ENCODE measurements at places on chromosomes 6 and 20.

- no peak for DNase-seq
Observed at GRCh38 chr20:41380551-41381193, 14.1 kb upstream of the EMILIN3 start.

- no peak for DNase-seq
Observed at GRCh38 chr6:24228123-24228522, 102.1 kb downstream of the NRSN1 start.

DNA sequence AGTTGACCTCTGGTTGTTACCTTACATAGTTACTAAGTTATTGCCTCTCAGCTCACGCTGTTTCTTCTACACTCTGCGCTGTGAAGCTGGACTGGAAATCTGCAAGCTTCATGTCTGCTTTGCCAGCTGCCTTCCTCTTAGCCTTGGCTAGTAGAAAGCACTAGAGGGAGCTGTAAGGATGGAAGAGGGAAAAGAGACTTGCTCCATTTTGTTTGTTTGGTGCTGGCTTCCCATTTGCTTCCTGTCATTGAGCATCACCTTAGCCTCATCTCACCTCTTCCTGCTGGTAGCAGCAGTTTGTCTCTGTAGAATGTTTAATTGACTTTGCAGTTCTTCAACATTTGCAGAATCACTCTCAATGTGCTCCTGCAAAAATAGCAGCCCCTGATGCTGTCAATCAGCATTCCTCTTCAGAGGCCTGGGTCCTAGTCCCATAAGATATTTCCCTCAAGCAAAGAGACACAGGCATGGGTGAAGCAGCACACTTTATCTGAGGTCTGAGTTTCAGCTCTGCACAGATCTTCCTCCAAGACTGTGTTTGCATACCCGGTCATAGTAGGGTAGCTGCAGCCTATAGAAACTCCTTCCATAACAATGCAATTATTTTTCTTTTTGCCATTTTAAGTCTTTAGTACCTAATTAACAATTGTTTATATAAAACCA, 302.2 kb upstream of the EPHA7 start:
- DNase-seq, result peak; percentile 57

- DNase-seq, result peak; percentile 46
Observed at GRCh38 chr20:36506253-36506652, 35.1 kb upstream of the MYL9 start.

GRCh38 chr6:166862287-166862977, 93.9 kb downstream of the RNASET2 start:
- DNase-seq, result no peak

DNA sequence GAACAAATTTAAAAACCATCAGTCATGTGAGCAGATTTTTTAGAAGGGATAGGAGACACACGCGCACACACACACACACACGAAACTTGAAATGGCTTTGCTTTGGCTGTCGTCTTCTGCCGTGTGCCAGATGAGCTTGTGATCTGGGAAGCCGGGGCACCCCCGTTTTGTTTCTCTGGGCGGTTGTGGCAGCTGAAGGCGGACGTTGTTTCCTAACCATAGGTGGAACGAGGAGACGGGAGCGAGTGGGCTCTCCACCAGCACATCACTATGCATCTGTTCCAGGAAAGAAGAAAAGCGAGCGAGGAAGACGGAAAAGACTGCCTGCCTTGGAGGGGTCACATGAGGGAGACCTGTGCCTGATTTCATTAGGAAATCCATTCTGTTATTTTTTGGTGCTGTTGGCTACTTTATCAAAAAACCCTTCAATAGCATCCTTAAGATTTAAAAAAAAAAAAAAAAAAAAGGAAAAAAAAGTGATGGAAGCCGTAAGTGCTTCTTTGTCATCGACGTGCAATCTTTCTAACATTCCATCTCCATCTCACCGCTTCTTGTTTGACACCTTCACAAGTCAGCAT, 142.1 kb downstream of the DTNBP1 start:
- DNase-seq, result no peak

DNA sequence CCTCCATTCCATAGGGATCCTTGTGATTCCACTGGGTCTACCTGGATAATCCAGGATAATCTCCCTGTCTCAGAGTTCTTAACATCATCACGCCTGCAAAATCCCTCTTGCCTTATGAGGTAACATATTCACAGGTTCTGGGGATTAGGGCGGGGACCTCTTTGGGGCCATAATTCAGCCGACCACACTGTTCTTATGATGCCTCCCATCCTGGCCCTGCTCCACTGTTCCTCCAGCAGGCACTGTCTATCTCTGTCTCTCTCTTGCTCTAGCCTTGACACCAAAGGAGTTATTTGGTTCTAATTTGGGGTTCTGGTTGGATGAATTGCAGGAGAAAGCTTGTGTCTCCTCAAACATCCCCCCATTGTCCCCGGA, 168.1 kb downstream of the NFATC2 start:
- DNase-seq, result no peak

- peak; percentile 33 for DNase-seq
Observed at GRCh38 chr6:122494665-122495272, 23.2 kb upstream of the SERINC1 start.

- no peak for DNase-seq
Observed at GRCh38 chr6:75751443-75751842, 2.4 kb downstream of the MYO6 start.

GRCh38 chr20:5779071-5779900, 29.1 kb downstream of the SHLD1 start:
- no peak for DNase-seq

DNA sequence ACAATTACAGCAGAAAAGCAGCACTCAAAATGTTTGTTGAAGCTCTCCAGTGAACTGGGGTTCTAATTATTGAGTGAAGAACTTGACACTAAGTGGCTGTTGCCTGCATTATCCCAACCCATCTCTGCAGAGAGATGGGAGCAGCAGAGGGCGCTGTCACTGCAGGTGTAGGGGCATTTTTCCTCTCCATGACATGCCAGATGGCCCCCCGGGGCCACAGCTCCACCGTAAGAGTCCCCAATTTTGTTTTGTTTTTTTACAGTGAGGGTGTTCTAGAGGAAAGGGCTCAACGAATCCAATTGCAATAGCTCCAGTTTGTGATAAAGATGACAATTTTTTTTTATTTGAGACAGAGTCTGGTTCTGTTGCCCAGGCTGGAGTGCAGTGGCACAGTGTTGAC, 1.9 kb upstream of the FUCA2 start:
- peak; percentile 49 for DNase-seq

Data from HT-29 (cell line).